Activated naive CD4-positive, alpha-beta T cell treated with anti-CD3 and anti-CD28 coated beads, Interleukin-2, amount 50 U/mL, for 72 hours (primary cell): ENCODE measurements at places on chromosomes 16 and 17.

DNA sequence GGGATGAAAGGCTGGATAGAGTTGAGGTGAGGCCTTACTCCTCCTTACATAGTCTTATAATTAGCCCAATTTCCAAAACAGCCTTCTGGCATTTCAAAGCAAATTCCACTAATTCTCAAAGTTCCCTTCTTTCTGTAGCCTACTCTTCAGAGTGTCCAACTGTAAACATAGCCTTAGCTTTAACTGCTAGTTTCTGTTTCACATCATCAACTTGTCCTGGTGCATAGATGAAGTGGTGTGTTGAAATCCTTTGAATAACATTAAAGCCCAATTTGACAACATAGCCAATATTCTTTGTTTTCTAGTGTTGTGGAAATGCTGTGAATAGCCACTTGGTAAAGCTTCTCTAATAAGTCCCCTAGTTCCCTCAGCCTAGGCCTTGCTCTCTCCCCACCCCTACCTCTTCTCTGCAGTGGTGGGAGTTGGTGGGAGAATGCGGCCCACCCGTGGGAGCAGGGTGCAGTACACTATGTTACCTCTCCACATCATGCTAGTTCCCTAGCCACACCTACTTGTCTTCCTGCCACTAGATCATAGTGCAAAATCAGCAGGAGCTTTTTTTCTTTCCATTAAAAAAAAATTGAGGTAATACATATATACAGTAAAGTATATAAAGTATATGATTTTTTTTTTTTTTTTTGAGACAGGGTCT lies 127.0 kb upstream of the HAS3 start:
- no peak for DNase-seq

GRCh38 chr17:32523017-32523680 lies 36.4 kb downstream of the CDK5R1 start:
- peak; percentile 59 for DNase-seq

DNA sequence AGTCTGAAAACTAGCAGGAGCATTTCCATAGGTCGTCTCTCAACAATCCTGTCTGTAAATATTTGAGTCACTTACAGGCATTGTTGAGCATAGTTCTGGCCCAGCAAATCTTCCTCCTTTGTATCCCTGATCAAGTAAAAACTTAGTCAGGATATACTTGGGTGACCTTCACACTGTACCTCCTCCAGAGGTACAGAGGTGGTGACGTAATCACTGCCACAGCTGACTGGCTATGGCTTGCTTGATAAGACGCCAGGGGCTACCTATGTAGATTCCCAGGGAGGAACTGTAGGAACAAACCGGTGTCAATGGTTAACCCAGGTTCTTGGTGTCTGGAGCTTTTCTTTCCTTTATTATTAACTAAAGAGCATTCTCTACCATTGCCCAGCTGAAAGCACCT lies at the start of gene KCNJ16:
KCNJ16 (plus strand) TSS at position 270 of the 400 bp plus-strand sequence. CDS start 56,863 bp downstream, outside the sequence.
- DNase-seq = no peak

DNA sequence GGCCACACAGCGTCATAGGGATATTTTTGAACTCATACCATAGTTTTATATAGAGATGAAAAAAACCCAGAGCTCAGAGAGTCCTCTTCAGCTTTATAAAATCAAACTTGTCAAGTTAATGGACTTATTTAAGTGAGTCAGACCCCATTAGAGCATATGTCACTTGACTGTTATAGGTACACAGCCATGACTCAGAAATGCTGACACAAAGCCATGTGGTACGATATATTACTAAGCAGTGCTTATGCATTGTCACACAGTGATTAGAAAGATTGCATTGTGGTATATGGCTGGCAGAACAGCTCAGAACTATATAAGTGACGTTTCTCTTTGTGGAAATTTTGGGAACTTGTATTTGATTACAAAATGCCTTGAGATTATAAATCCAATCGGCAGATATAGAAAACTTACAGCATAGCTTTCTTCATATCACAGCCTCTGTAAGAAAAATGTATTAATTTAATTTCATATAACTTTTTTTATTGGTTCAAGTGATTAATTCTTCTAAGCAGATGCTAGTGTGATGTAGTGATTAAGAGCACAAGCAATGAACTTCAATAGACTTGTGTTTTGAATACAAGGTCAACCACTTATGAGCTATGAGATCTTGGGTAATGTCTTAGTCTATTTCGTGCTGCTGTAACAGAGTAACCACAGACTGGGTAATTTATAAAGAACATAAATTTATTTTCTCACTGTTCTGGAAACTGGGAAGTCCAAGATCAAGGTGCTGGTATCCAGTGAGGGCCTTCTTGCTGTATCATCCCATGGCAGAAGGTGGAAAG lies 25.8 kb upstream of the GINS3 start:
- DNase-seq = no peak

GRCh38 chr16:50534958-50535357 lies 13.2 kb upstream of the NKD1 start:
- no peak for DNase-seq

- no peak for DNase-seq
Observed at GRCh38 chr17:32299580-32300164, 34.0 kb downstream of the RHBDL3 start.

DNA sequence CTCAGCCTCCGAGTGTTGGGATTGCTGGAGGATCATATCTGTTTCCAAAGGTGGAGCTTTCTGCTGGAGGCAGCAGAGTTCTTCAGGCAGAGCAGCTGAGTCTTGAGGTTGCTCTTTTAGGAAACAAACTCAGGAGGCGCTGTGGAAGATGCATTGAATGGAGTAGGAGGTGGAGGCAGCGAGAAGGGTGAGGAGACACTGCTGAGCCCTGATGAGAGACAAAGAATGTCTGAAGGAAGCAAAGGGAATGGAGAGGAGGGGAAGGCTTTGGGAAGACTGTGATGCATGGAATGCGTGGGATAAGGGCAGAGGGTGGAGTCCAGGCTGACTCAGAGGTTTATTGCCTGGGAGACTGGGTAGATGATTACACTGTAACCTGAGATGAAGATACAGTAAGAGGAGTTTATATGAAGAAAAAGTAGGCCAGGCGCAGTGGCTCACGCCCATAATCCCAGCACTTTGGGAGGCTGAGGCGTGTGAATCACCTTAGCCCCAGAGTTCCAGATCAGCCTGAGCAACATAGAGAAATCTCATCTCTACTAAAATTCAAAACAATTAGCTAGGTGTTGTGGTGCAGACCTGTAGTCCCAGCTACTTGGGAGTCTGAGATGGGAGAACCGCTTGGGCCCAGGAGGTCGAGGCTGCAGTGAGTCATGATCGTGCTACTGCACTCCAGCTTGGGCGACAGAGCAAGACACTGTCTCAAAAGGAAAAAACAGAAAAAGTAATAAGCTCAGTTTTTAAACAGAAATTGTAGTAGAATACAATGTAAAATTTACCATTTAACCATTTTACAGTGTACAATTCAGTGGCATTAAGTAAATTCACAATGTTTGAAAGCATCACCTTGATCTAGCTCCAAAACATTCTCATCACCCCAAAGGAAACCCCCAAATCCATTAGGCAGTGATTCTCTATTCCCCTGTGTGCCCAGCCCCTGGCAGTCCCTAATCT lies 17.8 kb upstream of the TMEM219 start:
- no peak for DNase-seq

DNA sequence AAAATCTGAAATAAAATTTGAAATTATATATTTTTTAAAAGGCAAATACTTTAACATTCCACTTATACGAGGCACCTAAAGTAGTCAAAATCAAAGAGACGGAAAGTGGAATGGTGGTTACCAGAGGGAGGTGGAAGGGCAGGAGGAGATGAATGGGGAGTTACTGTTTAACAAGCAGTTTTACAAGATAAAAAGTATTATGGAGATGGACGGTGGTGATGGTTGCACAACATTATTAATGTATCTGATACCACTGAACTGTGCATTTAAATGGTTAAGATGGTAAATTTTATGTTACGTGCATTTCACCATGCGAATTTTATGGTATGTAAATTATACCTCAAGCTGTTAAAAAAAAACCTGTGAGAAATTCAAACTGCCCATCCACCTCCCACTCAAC lies 5.4 kb downstream of the CMC2 start:
- no peak for DNase-seq

DNA sequence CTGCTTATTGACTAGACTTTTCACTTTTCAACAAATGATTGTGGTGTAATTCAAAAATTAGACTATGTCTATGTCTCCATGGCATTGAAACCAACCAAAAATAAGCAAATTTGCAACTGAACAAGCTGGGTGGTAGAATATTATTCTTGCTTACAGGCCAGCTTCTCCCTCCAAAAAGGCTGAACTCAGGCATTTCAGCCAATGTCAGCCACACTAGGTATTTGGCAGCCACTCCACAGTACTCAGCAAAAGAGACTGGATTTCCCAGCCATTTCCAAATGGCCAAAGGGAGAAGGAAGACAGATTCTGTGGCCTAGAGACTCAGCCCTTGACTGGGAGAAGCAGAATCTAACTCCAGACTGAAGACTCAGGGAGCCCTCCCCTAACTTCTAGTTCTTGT lies 121.8 kb upstream of the IRX5 start:
- no peak for DNase-seq

- DNase-seq = no peak
Observed at GRCh38 chr16:59645194-59645593, 911.1 kb upstream of the GOT2 start.

DNA sequence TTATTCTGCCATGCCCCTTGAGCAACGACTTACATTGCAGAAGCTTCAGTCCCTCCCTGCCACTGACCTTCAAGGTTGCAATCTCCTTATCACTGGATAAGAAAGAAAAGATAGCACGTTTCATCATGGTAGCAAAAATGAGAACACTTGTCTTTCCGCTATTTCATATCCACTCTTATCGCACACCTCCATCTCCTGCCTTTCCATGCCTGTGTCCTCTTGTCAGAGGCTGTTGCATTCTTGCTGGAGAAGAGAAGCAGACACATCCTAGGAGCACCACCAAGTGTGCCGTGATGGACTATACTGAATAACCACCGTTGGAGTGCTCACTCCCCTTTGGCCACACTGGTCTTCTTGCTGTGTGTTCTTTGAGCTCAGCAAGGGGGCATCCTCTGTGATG lies 230.6 kb upstream of the IRX3 start:
- DNase-seq = no peak

DNA sequence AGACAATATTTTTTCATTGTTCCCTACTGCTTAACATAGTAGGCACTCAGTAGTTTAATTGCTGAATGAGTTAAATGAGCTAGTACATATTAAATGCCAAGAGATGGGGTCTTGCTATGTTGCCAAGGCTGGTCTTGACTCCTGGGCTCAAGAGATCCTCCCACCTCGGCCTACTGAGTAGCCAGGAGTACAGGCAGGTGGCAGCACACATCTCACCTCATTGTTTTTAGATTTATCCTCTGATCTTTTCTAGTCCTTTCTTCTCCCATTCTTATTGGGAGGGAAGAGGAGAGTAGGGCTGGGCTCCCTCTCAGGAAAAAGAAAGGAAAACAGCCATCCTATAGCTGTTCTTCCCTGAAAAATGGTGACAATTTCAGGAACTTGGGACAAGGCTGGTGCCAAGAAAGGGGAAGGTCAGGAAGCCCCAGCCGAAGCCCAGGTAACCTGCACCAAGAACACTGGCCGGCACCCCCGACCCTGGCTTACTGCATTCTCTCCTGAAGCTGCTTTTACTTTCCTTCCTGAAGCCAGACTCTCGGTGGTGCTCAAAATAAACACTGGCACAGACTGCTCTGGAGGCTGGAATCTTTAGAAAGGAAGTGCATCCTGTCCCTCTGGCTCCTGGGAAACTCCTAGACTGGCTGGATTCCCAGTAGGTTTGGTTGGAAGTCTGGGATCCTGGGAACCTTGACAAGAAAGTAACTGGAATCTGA lies 2.7 kb downstream of the TNFAIP1 start:
- DNase-seq = no peak
